ENCODE measurements at places on chromosomes 2 and 18.
A peak's percentile ranks its signal among the peaks of the same experiment; 100 is the strongest.

DNA sequence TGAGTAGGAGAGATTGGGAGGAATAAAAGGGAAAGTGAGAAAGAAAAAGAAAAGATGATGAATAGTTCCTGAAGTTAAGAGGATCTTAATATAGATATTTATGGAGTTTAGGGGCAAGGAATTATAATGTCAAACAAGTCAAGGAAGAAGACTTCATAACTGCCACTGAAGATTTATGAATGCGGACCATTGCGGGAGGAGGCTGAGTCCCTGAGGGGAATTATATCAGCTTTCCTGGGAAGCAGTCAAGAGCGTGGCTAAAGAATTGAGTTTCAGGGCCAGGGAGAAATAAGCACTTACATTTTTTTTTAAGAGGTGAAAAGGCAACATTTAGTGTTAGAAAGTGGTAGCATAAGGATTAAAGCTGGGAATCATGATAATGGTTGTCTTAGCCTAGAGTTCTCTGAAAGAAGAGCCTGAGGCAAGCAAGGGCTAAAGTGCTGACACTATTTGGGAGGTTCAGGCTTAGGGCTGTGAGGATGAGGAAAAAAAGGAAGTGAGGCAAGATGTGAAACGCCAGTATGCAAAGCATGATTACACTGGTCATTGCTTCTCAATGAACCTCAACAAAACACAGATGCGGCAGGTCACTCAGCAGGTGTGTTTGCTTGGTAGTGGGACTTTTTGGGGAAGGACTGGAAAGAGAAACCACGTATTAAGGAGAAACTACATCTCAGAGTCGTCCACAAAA lies 217.1 kb downstream of the SLC4A3 start:
- DNase-seq: peak; percentile 39

DNA sequence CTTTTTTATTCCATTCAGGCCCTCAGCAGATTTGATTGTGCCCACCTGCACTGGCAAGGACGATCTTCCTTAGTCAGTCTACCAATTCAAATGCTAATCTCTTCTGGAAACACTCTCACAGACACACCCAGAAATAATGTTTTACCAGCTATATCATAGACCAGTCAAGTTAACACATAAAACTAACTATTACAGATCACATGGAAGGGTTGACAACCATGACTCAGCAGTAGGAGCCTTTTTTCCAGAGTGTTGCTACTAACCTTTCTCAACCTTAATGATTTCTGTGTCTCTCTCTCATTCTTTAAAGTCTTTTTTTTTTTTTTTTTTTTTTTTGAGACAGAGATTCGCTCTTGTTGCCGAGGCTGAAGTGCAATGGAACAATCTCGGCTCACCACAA lies 143.5 kb upstream of the MSH6 start:
- no peak for DNase-seq

DNA sequence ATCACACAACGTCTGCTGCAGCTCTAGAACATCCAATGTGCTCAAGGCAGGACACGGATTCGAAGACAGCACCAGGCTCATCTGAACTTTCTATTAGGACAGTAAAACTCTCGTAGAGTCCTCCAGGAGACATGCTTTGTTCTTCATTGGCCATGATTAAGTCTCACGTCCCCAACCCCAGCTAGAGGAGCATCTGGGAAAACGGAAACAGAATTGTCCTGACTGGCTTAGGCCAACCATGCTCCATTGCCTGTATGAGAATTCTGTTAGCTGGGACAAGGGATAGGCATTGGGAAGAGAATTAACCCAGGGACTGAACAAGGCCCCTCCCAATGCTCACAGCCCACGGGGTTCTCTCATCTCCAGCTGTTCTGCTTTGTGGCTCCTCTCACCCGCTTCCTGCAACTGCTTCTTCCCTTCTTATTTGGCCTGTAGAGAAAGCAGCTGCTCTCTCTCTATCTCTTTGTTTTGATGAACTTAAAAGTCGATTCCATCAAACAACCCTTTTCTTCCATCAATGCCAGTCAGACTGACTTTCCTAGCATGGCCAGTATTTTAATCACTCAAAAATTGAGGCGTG lies 75.6 kb downstream of the C1QL2 start:
- DNase-seq: no peak

GRCh38 chr2:215031321-215031720 lies 107.1 kb downstream of the ABCA12 start:
- DNase-seq: no peak

GRCh38 chr2:219447242-219448098 lies 12.8 kb downstream of the SPEG start:
- no peak for DNase-seq

DNA sequence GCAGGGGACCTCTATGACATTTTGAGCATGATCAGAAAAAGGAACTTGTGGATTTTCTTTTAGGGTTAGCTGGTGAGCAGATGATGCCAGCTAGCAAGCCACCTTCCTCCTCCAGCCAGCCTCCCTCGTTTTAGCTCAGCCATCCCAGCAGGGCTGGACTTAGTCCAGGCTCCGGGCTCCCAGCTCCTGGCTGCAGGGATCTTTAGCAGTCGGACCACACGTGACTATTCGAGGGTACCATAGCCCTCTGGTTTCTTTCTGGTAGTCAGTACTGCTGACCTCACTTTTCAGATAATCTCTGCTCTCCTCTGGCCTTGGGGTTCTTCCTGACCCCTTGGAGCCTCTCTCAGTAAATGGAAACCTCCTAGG lies 31.8 kb downstream of the NCK2 start:
- no peak for DNase-seq

All from right kidney (tissue), 9 donors.